DMS79 treated with DMSO at 0.1 percent for 48 hours (cell line): ENCODE measurements at places on chromosomes 11 and 22.

GRCh38 chr11:124754710-124755109 lies 2.7 kb upstream of the VSIG2 start:
- DNase-seq = no peak

DNA sequence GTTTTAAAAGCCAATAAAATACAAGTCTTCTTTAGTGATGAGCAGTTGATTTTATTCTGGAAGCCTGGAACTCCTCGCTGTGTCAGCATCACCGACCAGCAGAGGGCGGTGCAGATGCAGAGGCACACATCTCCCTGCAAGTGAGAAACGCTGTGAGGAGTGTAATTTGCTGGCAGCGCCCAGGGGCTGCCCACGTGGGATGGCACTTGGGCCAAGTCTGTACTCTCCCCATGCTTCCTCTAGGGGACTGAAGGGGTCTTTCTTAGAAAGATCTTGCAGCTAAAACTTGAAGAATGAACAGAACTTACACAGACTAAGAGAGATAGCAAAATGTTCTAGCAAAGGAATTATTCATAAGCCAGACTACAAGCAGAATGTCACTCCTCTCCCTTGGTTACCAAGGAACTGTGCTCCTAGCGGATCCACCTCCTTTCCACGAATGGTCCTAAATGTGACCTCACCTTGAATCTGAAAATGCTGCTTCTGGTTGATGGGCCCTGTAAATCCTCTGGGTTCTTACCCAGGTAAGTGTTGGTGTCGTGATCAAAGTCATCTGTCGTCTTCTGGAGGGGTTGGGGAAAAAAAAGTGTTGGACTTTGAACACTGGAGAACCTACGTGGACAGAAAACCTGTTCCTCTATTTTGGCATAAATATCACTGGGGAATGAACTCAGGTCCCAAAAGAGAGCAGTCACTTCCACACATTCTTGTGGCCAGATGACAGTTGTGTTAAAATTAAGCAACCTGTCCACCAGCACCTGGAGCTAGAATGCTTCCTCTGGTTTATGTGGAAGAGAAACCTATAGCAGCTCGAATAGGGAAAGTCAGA lies 31.8 kb downstream of the CNTF start:
- peak; percentile 52 for DNase-seq

DNA sequence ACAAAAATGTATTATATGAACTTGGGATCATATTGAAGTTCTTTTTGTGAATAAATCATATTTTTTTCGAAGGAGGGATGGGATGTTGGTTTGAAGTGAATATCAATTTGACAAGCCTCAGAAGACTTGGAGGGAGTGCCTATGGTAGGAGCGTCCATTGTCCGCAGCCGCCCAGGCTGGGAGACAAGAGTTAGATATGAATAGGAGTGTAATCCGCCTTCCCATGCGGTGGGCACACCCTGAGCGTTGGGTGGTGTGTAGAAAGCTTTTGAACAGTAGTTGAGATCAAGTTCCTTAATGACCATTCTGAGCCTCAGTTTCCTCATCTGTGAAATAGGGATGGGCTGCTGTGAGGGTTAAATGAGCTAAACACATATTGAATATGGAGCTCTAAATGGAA lies 7.0 kb downstream of the CD82 start:
- no peak for DNase-seq

DNA sequence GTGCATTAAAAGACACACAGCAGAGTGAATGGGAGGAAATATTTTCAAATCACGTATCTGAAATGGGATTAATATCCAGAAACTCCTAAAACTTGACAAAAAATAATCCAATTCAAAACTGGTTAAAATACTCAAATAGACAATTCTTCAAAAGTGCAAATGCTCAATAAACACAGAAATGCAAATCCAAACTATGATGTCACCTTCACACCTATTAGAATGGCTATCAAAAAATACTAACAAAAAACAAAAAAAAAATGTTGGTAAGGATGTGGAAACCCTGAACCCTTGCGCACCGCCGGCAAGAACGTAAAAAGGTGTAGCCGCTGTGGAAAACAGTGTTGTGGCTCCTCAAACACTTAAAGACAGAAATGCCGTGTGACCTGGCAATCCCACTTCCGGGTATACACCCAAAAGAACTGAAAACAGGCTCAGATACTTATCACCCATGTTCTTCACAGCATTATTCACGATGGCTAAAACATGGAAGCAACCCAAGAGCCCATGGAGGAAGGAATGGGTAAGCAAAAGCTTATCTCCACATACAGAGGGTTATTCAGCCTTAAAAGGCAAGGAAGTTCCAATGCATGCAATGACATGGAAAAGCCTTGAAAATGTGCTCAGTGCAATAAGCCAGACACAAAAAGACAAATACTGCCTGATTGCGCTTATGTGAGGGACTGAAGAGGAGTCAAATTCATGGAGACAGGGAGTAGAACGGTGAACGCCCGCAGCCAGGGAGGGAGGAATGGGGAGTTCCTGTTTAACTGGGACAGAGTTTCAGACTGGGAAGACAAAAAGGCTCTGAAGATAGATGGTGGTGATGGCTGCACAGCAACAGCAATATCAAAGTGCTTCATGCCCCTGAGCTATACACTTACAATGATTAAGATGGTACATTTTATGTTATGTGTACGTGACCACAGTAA lies 19.6 kb downstream of the BRD1 start:
- no peak for DNase-seq

GRCh38 chr11:94786264-94787126 lies 18.3 kb downstream of the AMOTL1 start:
- DNase-seq = no peak

- DNase-seq = no peak
Measured at GRCh38 chr11:44057340-44057739, 8.7 kb upstream of the ACCS start.

GRCh38 chr11:57842873-57843272 lies 81.3 kb downstream of the CTNND1 start:
- no peak for DNase-seq

- no peak for DNase-seq
Measured at GRCh38 chr11:64710418-64711137, 12.4 kb downstream of the NRXN2 start.

GRCh38 chr22:38751422-38752346 lies 4.1 kb downstream of the SUN2 start:
- DNase-seq = no peak

DNA sequence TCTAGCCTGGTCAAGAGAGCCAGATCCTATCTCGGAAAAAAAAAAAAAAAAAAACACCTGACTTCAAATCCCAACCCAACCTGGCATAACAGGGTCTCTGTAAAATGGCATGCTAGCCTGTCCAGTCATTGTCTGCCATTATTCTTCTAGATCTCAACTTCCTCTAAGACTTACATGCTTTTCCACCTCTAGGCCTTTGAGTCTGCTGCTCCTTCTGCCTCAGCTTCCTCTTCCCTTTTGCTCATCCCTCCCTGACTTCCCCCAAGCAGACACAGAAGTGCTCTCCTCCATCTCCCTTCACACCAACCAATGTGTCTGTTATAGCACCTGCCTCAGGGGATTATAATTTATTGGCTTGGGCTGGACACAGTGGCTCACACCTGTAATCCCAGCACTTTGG lies 7.8 kb downstream of the STK33 start:
- DNase-seq = no peak

- no peak for DNase-seq
Measured at GRCh38 chr11:86816251-86816726, 15.9 kb downstream of the PRSS23 start.

- no peak for DNase-seq
Measured at GRCh38 chr11:76233196-76233921, 27.1 kb upstream of the WNT11 start.

GRCh38 chr11:7050191-7050590 lies 29.9 kb downstream of the NLRP14 start:
- DNase-seq = no peak

GRCh38 chr11:7612056-7612660 lies 61.1 kb downstream of the CYB5R2 start:
- DNase-seq = no peak

DNA sequence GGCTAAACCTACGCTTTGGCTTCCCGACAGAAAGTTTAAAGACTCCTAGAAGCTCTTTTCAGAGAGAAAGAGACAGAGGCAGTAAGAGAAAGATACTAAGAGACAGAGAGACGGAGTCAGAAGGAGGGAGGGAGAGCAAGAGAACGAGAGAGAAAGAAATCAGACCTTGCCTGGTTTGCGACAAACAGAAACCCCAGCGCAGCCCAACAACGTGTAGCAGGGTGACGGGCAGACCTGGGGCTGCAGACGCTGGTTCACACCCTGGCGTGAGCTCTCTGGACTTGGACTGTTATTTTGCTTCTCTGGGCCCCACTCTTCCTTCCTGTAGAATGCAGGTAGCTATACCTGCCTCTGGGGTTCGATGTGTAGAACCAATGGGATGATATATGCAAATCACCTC lies 244.4 kb upstream of the SYN3 start:
- no peak for DNase-seq

DNA sequence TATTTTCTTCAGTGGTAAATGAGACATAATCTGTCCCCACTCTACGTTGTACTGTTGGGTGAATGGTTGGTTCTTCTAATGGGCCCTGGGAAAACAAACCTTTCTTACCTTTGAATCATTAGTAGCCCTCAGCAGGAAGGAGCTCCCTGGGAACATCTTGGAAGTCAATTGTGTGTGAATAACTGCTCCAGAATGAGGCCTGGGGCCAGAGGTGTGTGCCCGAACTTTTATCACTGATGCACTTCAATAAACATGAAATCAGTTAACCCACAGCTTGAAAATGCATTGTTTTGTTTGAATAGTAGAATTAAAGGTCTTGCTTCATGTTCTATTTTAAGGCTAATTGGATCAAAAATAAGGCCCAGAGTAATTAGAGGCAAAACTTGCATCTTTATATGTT lies 67.1 kb downstream of the NAV2 start:
- peak; percentile 91 for DNase-seq

DNA sequence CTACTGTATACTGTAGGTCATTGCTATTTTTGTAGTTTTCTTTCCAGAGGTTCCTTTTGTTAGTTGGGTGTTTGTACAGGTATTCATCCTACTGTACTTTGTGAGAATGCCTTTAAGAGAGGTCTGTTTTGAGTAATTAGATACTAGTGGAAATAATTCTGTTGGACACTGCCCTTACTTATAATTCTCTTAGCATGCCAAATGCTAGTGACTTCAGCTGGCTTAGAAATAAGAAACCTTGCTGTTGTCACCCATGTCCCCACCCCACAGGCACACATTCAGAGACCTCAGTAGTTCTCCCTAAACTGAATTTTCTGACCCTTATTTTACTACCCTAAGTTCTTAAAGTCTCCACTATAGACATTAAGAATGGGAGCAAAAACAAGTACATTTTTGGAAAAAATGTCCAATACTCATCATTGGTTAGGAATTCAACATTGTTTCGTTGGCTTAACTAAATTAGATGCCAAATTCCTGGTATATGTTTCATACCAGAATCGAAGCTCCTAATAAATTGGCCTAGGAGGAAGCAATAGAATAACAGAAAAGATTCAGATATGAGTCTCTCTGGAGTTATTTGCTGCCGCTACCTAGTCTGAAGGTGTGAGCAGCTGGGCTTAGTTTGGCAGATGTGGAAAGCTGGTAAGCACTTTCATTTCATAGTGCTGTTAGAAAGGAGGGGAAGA lies 28.4 kb downstream of the ZNF143 start:
- no peak for DNase-seq
